ENCODE measurements at places on chromosomes 13 and 19. TPM values are rescaled to one million over a fixed set of nuclear protein-coding genes. Genes with fewer than 3 reads are reported as not detected.

DNA sequence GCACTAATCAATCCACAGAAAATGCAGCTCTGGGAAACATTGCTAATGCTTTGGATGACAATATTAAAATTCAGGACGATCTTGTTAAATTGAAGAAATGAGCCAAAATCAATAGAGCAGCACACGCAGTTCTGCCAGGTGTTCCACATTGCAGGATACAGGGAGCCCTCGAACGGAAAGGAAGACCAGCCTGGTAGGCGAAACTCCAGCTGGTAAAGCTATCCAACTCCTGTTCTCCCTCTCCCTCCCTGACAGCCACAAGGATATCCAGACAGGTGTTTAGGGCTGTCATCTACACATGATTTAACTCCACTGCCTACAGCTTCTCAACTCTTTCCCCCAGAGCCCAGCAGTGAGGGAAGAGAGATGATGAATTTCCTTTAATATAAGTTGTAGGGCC lies 67.7 kb downstream of the EPSTI1 start:
- no peak for DNase-seq
- H3K27ac ChIP-seq = no peak overlapping the region
- no peaks in the 10 kb centered on the region for H3K4me1 ChIP-seq
- H3K36me3 ChIP-seq = peaks cover 45% of the 10 kb centered on the region

GRCh38 chr13:41411522-41411921 lies 45.8 kb upstream of the RGCC start:
- H3K27me3 ChIP-seq = no peaks in the 10 kb centered on the region
- no peak for DNase-seq
- no peaks in the 10 kb centered on the region for H3K36me3 ChIP-seq

GRCh38 chr13:75364131-75364713 lies 117.7 kb downstream of the TBC1D4 start:
- no peaks in the 10 kb centered on the region for H3K36me3 ChIP-seq
- peaks cover 35% of the 10 kb centered on the region for H3K4me1 ChIP-seq
- H3K4me3 ChIP-seq = no peak overlapping the region
- peak overlapping the region; percentile 80 for H3K27ac ChIP-seq
- no peaks in the 10 kb centered on the region for H3K27me3 ChIP-seq

- H3K27ac ChIP-seq = peak overlapping the region; percentile 57
- H3K36me3 ChIP-seq = no peaks in the 10 kb centered on the region
- peaks cover 9% of the 10 kb centered on the region for H3K4me1 ChIP-seq
- peak; percentile 95 for DNase-seq
- H3K27me3 ChIP-seq = no peaks in the 10 kb centered on the region
These were observed 11.9 kb upstream of the AXL start for GRCh38 chr19:41206926-41207750.

GRCh38 chr13:109160357-109160756 lies 530.9 kb downstream of the MYO16 start:
- H3K36me3 ChIP-seq = no peaks in the 10 kb centered on the region
- no peaks in the 10 kb centered on the region for H3K4me1 ChIP-seq
- H3K27me3 ChIP-seq = no peaks in the 10 kb centered on the region
- no peak overlapping the region for H3K4me3 ChIP-seq
- H3K27ac ChIP-seq = no peak overlapping the region

DNA sequence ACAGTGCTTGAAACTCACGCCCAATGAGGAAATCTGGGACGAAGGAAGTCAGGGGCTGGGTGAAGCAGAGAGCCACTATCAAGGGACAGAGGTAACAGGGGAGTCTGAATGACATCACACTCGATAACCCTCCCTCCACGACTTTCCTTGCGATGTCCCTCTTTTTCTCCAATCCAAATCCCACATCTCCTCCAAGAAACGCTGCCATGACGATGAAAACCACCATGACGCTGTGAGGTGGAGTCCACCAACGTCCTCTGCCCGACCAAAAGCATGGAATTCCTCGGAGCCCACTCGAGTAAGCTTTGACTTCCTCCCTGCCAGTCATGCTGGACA lies 967 bp downstream of the REXO1 start:
- peak overlapping the region; percentile 100 for H3K27ac ChIP-seq
- peaks cover 7% of the 10 kb centered on the region for H3K27me3 ChIP-seq
- peaks cover 10% of the 10 kb centered on the region for H3K36me3 ChIP-seq

GRCh38 chr19:10201176-10201575 lies 6.4 kb upstream of the DNMT1 start:
- H3K4me3 ChIP-seq = no peak overlapping the region
- no peak overlapping the region for H3K27ac ChIP-seq
- H3K4me1 ChIP-seq = no peaks in the 10 kb centered on the region
- no peaks in the 10 kb centered on the region for H3K36me3 ChIP-seq

DNA sequence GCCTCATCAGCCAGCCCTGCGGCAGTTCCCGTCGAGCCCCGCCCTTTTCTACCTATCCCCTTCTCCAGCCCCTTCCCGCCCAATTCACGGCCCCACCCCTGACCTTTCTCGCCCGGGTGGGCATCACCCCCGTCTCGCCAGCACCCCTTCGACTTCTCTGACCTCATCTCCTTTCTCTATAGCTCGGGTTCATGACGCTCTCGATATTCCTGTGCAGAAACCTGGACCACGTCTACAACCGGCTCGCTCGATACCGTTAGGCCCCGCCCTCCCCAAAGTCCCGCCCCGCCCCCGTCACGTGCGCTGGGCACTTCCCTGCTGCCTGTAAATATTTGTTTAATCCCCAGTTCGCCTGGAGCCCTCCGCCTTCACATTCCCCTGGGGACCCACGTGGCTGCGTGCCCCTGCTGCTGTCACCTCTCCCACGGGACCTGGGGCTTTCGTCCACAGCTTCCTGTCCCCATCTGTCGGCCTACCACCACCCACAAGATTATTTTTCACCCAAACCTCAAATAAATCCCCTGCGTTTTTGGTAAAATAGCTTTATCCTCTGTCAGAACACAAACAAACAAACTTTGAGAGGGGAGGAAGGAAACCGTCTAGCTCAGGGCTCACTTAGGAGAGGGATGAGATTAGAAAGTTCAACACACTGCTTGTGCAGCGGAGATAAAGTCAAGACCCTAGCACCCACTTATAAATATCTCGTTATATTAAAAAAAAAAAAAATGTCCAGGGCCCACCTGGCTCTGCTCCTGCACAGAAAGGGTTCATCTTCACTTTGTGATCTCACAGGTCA lies 5.1 kb downstream of the CD37 start:
- H3K27me3 ChIP-seq = no peaks in the 10 kb centered on the region
- H3K27ac ChIP-seq = peak overlapping the region; percentile 33
- H3K4me1 ChIP-seq = peaks cover 29% of the 10 kb centered on the region
- DNase-seq = peak; percentile 85
- H3K4me3 ChIP-seq = peak overlapping the region; percentile 52

DNA sequence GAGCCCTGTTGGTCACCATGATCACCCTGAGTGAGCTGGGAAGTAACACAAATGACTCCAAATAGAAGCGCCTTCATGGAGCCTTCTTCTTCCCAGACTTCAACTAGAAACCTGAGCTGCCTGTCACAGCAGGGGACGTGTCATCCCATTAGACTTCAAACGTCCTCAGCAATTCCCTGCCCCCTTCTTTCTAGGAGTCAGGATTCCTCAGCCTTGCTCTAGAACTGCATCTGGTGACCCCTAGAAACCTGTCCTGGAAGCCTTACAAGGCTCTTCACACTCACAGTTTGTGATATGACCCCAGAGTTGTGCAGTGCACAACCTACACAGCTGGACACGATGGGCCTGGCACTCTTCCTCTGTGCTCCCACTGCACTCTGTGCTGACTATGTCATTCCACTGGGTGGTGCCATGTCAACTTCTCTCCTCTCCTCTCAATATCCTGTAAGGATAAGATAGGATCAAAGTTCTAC lies 23.6 kb upstream of the TTYH1 start:
- H3K4me1 ChIP-seq = no peaks in the 10 kb centered on the region
- H3K27me3 ChIP-seq = peaks cover 13% of the 10 kb centered on the region
- no peaks in the 10 kb centered on the region for H3K36me3 ChIP-seq
- no peak overlapping the region for H3K27ac ChIP-seq
- DNase-seq = no peak

DNA sequence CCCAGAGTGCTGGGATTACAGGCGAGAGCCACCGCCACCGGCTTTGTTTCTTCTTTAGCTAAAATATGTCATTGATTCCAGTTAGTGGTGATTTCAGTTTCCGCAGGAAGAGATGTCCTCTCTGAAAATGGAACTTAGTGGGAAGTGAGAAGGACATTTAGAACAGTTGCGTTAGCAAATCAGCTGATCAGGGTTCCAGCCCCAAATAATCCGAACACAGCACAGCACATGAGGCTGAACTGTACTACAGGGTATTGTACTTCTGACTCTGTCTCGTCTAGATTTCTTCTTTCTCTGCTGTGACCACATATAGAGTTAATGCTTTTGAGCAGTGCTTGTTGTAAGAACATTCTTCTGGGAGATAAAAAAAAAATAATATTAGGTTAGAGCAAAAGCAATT lies 314.4 kb downstream of the MYO16 start:
- H3K27ac ChIP-seq = no peak overlapping the region
- no peaks in the 10 kb centered on the region for H3K4me1 ChIP-seq
- no peak overlapping the region for H3K4me3 ChIP-seq

GRCh38 chr13:99577934-99578917 lies 77.0 kb downstream of the TM9SF2 start:
- H3K4me3 ChIP-seq = no peak overlapping the region
- H3K27ac ChIP-seq = no peak overlapping the region
- H3K27me3 ChIP-seq = no peaks in the 10 kb centered on the region
- no peaks in the 10 kb centered on the region for H3K4me1 ChIP-seq
- H3K36me3 ChIP-seq = no peaks in the 10 kb centered on the region

DNA sequence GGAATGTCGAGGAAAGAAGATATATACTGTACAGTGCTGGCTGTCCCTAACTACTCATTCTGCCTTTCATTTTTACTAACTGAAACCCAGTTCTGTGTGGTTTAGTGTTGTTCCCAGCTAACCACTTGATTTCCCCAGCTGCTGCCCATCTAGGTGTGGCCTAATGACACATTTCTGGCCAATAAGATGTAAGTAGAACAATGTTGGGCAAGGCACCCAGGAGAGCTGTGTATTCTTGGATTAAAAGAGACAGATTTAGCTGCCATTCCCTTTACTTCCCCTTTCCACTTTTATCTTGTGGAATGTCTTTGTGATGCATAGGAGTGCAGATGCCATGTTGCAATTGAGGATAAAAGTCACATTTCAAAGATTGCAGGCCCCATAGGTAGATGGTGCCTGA lies 28.3 kb upstream of the PCDH9 start:
- H3K27me3 ChIP-seq = no peaks in the 10 kb centered on the region
- H3K4me3 ChIP-seq = no peak overlapping the region
- H3K4me1 ChIP-seq = no peaks in the 10 kb centered on the region
- H3K36me3 ChIP-seq = no peaks in the 10 kb centered on the region
- no peak overlapping the region for H3K27ac ChIP-seq

DNA sequence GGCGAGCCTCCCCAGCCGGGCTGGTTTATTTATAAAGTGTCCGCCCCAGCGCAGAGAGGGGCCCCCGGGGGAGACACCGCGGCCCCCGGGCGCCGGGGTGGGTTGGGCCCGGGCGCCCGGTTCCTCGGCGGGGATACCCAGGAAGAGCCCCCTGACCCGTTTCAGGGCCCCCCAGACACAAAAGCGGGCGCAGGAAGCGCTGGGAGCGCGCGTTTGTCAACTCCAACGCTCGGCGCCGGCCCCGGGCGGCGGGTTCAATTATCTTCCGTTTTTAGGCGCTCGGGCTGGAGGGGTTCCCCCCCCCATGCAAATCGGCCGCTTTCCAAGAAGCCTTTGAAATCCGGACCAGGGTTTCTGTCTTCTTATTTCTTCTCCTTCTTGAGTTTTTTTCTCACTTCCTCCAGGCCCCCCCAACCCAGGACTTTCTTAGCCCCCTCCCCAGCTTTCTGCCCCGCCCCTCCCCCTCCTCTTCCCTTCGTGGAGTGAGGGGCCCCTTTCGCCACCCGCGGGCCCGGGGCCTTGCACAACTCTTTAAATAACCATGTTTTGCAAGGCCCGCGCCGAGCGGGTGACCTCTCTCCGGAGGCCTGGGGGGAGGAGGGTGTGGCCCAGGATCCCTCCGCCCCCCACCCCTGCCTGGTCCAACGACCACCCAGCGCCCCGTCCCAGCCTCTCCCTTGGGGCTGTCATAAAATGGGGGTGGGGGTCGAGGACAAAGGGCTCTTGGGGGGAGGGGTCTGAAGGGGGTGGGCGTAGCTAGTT lies 935 bp downstream of the ARID3A start:
- H3K27ac ChIP-seq = peak overlapping the region; percentile 82
- H3K27me3 ChIP-seq = no peaks in the 10 kb centered on the region
- H3K36me3 ChIP-seq = no peaks in the 10 kb centered on the region
- peak overlapping the region; percentile 92 for H3K4me3 ChIP-seq

- H3K27ac ChIP-seq = no peak overlapping the region
- no peaks in the 10 kb centered on the region for H3K36me3 ChIP-seq
- peak overlapping the region; percentile 62 for H3K4me3 ChIP-seq
- no peak for DNase-seq
These were observed 755 bp upstream of the ZNF726 start for GRCh38 chr19:23913931-23914330.

DNA sequence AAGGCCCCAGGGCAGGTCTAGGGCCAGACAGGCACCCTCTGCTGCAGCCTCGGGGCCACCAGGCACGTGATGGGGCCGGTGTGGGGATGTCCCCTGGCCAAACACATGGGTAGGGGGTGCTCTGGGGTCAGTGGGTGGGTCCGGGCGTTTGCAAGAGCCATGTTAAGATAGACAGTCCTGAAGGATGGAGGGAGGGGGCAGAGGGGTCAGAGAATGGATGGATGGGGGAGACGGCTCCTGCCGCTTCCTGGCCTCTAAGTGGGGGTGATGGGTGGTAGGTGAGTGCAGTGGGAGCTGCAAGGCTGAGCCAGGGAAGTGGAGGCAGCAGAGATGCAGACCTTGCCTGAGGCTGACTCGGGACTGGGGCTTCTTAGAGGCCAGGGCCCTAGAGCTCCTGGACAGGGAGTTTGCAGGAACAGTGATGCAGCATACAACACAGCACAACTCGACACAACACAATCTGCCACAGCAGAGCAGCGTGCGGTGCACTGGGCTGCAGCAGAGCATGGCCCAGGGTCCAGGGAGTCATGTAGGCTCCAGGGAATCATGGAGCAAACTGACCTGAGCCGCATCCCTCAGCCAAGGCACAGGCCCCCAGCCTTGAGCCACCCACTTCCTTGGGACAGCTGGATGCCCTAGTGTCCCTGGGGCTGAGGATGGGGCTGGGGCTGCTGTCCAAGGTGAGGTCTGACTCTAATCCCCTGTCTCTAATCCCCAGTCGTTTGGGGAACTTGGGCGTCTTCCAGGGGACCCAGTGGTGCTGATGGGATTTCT lies 97.5 kb downstream of the SCGB2B2 start:
- no peaks in the 10 kb centered on the region for H3K4me1 ChIP-seq
- H3K4me3 ChIP-seq = no peak overlapping the region
- H3K27ac ChIP-seq = no peak overlapping the region
- no peak for DNase-seq

Gene CATSPERD
- not detected for total RNA-seq

Gene POSTN
- 11.5 TPM for total RNA-seq

Gene ZNF229
- total RNA-seq = 8.4 TPM

Gene SIAH3
- total RNA-seq = not detected

Gene PRR36
- not detected for total RNA-seq

Gene RUBCNL
- total RNA-seq = 5.9 TPM

Gene NBEA
- 30.1 TPM for total RNA-seq
